ENCODE measurements at places on chromosomes 7 and 10.

DNA sequence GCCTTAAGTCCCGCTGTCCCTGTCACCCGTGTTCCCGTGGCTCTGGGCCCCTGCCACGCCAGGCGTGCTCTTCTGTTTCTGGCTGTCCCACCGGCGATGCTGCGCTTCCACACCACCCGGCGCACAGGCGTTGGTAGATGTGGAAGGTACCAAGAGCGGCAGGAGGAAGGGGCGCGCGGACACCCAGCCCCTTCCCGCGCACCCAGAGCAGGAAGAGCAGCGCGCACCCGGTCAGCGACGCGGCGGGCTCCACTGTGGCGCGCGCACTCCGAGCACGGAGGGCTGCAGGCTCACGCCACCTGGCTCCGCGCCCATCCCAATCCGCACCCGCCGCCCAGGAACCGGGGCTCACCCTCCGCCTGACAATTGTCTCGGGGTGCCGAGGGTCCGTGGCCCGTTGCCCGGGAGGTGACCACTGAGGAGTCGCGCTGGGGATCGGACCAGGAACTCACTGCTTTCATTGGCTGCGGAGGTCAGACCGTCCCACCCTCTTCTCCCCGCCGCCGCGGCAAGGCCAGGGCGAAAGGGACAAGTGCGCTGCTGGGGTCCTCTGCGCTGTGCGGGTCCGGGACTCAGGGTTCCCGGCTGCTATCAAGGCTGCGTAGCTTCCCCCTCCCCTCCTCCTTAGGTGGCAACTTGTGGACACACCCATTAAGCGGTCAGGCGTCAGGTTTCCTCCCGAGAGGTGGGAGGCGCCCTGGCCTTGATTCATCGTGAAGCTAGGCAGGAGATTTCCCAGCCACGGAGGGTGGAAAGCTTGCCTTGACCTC, 121.6 kb upstream of the ZNF92 start:
- peak; percentile 89 for DNase-seq

DNA sequence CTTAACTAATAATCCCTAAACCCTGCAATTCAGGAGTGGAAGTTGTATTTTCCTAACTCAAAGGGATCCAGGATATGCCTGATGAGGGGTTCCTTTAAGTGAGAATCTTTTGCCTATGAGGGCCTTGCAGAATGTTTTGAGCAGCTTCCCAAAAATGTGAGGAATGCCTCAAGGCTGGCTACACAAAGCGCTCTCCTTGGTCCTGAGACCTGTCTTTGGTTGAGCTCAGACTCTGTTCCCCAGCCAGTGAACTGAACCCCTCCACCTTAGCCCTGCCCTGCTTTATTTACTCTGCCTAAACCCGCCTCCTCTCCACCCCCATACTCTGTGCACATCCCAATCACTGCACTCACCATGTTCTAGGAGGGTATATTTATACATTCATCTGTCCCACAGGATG, 108.6 kb downstream of the NRCAM start:
- DNase-seq: no peak

DNA sequence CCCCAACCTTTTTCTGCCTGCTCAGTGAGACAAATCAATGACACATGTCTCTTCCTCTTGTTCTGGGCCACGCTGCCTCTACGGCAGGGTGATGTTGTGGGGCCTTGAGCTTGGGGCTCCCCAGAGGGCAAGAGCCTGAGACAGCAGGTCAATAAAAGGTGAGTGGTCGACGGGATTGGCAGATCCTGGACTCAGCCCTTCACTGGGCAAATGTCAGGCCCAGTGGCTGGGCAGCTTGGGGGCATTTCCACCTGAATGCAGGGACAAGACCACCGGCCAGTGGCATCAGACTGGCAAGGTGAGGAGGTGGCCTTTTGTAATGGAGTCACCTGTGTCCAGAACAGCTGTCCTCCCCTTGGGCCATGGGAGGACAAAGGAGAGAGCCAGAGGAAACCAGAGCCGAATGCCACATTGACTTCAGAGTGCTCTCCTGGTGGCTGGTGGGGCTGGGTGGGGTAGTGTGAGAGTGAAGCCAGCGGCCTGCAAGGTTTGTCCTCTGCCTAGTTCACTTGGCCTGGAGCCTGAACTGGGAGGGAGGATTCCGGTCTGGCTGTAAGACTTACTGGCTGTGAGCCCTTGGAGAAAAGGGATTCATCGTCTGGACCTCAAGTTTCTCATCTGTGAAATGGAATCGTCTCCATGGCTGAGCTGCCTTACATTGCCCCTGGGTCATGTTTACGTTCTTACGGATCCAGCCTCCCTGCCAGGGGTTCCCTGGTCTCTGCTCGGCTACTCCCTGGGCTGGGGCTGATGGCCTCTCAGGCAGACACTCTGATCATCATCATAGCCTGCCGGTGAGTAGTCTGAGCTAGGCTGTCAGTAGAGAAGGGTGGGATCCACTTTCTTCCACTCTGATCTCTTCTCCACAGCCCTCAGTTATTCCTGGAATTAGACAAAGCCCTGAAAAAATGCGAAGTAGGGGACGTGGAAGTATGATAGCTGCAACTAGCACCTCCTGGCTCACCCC, 25.4 kb upstream of the CRHR2 start:
- DNase-seq: no peak

DNA sequence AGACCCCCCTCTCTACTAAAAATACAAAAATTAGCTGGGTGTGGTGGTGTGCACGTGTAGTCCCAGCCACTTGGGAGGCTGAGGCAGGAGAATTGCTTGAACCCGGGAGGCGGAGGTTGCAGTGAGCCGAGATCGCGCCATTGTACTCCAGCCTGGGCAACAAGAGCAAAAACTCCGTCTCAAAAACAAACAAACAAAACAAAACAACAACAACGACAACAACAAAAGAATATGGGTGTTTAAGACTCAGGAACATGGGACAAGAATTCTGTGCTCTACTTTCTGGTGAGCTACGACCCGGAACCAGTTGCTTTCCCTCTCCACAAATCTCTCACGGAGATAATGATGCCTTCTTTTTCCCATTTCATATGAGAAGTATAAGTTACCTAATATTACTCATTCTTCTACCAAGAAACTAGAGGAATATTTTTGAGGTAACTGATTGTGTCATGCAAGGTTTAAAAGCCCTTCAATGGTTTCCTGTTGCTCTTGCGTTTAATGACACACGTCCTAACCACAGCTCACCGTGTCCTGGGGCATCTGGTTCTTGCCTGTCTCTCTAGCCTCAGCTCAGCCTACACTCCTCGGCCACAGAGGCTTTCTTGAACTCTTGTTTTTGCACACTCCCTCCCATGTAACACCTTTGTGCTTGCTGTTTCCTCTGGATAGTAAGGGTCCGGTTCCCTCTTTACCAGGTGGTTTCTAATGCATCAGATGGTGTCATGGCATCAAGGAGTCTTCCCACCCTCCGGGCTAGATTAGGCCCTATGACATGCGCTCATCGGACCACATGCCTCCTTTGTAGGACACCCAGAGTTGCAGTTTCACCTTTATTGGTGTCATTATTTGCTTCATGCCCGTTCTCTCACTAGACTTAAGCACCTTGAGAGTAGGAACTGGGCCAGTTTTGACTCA, 67.5 kb downstream of the PFKFB3 start:
- no peak for DNase-seq

GRCh38 chr10:7794251-7795026, 6.5 kb downstream of the ATP5F1C start:
- no peak for DNase-seq

GRCh38 chr10:61065051-61065450, 121.1 kb upstream of the RHOBTB1 start:
- no peak for DNase-seq

GRCh38 chr7:105940109-105940508, 23.0 kb upstream of the CDHR3 start:
- no peak for DNase-seq

GRCh38 chr7:111183321-111183720, 92.4 kb downstream of the LRRN3 start:
- DNase-seq: peak; percentile 66

DNA sequence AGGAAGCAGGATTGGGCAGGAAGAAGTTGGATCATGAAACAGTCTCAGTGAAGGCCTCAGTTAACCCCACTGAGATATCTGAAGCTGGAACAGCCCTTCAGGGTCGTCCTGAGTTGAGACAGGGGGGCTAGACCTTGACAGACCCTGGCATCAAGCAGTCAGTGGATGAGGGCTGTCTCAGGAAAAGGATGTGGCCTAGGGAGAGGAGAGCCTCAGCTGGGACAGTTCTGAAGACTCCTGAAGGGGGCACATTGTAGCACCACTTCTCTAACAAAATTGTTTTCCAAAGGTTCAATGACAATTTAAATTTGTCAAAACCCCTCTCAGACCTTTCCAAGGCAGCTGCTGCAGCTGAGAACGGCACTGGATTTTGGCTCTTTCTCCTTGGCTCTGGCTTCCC, 15.8 kb upstream of the SLK start:
- no peak for DNase-seq

- no peak for DNase-seq
Observed at GRCh38 chr10:71690094-71690720, 29.4 kb downstream of the C10orf105 start.

GRCh38 chr10:70432561-70433263, 8.8 kb downstream of the NODAL start:
- no peak for DNase-seq

- DNase-seq: no peak
Observed at GRCh38 chr10:96789571-96790108, 42.5 kb upstream of the LCOR start.

- DNase-seq: peak; percentile 39
Observed at GRCh38 chr7:135335628-135336139, 102.0 kb downstream of the STRA8 start.

DNA sequence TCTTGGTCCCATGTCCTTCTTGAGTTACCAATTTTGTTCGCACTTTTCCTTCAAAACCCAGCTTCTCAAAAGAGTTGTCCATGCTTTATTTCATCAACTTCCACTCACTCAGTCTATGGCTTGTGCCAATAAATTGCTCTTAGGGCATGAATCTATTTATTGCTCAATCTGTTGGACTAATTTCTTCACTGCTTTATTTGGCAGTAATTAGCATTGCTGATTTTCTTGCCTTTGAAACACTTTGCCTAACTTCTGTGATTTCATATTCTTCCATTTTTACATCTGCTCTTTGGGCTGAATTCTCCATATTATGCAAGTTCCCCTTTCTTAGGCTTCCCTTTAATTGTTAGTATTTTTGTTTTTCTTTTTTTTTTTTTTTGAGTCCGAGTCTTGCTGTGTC, 16.8 kb downstream of the DLD start:
- DNase-seq: no peak

DNA sequence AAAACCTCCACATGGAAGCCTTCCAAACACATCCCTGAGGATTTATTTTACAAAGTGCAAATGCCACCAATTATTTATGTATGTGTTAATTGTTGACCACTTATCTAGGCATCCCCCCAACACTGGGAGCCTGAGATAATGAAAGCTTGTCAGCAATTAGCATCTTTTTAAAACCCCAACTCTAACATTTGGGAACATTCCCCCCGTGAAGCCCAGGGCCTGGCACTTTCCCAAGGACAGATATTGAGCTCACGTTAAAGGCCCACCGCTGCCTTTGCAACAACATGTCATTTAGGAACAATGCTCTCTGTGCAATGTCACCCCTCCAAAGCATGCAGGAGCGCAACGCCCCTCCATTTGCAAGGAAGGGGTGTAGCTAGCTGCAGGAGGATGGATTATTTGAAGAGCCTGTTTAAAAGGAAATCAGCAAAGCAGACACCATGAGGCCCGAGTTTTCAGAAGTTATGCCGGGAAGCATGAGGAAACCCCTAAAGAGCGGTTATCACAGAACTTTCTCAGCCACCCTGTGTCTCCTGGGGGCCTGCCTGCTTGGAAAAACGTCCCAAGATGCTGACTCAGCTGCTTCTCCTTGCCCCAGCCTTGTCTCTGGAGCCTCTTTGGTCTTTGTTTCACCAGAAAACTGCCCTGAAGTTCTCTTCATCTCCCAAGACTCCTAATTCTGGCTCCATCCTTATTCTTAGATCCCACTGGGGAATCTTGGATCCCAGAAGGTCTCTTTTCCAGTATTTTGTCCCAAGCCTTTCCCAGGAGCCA, 444.1 kb downstream of the GRID1 start:
- no peak for DNase-seq

DNA sequence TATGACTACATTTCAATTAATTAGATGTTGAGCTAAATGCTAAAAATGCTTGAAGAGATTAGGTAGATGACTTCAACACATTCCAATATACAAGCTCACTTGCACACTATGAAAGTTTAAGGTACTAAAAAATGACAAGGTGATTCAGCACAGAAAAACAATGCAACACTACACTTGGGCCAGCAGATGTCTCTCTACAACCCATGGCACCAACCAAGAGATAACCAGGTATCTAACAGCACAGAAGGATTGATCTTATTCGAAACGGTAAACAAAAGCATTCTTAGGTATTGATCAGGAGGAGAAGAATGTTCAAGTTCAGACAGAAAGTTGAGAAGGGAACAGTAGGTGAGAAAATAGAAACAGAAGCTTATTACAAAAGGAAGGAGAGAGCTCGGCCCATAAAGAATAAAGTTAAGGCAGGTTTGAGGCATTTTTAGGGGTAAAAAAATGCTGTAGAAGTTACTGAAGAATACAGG, 248.2 kb upstream of the KLF14 start:
- DNase-seq: peak; percentile 67
